Stimulated activated CD8-positive, alpha-beta memory T cell treated with anti-CD3 and anti-CD28 coated beads, Interleukin-12 subunit alpha, Interleukin-12 subunit beta, amount 100 ng/mL, for 4 hours (primary cell): ENCODE measurements at places on chromosomes 1 and 21.

DNA sequence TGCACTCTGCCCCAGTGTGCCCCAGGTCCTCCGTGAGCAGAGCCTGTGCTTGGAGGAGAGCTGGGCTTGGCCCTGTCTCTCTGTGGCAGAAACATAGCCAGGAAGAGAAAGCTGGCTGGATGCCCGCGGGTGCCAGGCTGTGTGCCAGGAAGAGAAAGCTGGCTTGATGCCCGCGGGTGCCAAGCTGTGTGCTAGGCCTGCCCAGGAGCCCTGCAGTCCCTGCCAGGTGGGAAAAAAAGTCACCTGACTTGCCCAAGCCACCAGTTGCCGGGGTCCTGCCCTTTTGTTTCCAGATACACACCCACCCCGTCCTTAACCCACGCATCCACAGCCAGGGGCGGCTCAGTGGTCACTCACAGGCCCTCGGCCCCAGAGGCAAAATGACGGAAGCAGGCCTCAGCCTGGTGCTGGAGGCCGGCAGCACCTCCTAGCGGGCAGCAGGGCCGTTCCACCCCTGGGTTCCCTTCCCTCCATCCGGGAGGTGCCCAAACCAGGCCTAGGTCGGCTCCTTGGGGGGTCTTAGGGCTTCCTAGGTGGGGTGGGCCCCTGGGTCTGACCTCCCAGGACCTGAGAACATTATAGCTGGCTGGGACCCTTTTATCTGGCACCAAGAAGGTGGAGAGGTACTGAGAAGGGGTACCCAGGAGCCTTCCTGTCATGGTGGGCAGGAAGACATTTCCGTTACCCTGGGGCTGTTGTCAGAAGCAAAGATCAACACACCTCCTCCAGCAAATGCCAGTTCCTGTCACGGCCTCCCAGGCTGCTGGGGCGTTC is 9.1 kb downstream of the ITGB2 start:
- DNase-seq, result no peak

DNA sequence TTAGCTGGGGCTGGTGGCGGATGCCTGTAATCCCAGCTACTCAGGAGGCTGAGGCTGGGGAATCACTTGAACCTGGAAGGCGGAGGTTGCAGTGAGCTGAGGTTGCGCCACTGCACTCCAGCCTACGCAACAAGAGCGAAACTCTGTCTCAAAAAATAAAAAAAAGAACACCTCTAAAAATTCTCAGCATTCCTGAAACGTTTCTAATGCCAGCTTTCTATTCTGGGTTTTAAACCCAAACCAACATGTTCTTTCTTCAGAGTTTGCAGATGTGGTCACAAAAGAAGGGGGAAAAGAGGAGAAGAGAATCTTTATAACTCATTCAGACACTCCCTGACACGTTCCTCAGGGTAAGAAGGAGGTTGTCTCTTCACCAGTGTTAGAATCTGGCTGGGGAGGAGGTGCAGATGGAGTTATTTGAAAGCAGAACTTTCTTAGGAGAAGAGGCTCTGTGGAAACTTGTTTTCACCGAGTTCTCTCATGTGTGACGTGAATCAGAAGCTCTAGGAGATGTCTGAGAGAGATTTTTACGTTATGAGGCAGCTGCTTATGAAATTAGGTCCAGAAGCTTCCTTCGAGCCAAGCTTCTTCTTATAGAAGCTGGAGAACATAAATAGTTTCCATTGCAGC is 17.8 kb upstream of the CNR2 start:
- no peak for DNase-seq

- no peak for DNase-seq
Measured at GRCh38 chr1:164628772-164629171, 69.8 kb downstream of the PBX1 start.

GRCh38 chr1:109491372-109491771 is 2.5 kb upstream of the CYB561D1 start:
- DNase-seq, result no peak

- DNase-seq, result no peak
Measured at GRCh38 chr1:82318265-82318664, 517.5 kb downstream of the ADGRL2 start.
